ENCODE measurements at places on chromosomes 16 and 17.
A peak's percentile ranks its signal among the peaks of the same experiment; 100 is the strongest.

- no peak for DNase-seq
Observed at GRCh38 chr17:41868568-41868967, 3.3 kb upstream of the KLHL11 start.

GRCh38 chr17:38915639-38915995, 9.8 kb upstream of the LASP1NB start:
- DNase-seq, result peak; percentile 13

DNA sequence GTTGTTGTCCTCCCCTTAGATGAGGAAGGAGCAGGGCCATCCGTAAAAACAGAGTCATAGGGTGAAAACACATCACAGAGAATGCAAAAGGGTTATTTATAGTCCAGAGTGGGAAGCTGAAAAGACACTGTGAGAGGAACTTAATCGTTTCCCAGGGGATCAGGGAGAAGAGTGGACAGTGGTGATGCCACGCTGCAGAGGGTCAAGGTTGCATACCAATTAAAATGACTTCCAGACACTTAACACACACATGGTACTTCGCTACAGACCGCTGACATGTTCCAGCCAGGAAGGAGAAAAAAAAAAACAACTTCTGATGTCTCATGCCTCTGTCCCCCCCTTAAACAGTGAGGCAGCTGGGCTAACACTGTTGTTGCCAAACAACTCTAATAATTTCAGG, 713.8 kb upstream of the RBFOX1 start:
- no peak for DNase-seq

GRCh38 chr16:23014592-23014991, 134.7 kb downstream of the USP31 start:
- DNase-seq, result no peak

- DNase-seq, result peak; percentile 60
Observed at GRCh38 chr16:88700636-88701482, 5.3 kb downstream of the RNF166 start.

GRCh38 chr16:70708366-70709246, 22.8 kb upstream of the MTSS2 start:
- no peak for DNase-seq

- no peak for DNase-seq
Observed at GRCh38 chr17:22516861-22517636, 824.7 kb downstream of the KCNJ18 start.

DNA sequence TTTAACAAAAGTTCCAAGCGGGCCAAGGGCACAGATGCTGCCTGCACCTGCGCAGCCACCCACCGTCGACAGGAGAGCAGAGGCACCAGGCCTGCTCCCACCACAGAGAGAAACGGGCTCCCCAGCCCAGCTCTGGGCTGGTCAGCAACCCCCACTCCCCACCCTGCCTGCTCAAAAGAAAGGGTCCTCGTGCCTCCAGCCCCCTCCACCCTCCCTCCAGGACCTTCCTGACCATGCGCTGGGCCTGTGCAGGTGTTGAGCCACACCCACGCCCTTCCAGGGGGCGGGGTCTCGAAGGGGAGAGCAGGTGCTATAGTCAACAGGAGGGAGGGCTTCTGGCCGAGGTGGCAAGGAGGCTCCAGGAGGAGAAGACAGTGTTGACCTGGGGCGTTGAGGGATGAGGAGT, 25.3 kb downstream of the ZNF778 start:
- no peak for DNase-seq

DNA sequence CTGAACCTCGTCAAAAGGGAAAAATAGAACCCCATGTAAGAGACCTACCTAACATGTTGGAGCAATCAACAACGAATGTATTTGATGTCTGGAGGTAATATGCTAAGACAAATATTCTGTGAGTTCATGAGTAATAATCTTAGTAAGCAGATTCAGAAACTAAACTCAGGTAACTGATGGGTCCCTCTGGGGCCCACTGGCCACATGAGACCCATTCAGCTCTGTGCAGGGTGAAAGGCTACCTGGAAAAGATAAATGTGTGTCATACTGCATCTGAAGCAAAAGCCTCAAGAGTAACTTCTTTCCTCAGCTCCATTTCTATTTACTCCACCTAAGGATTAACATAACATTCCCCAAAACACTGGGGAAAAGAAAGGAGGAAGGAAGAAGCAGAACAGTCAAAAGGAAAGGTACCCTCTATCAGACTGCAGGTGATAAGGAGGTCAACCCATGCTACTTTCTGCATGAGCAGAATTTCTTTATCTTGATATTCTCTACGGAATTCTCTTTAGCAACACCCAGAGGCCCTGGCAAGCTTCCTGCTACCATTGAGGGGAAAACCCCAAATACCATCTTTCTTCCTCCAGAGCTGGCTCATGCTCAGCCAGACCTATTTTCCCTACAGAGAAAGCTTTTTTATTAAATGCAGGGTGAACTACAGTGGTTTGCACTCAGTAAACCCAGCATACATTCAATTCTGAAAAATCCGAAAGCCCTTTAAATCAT, 37.7 kb upstream of the ABCA6 start:
- DNase-seq, result no peak
